ENCODE measurements at places on chromosomes 6 and 20.
A peak's percentile ranks its signal among the peaks of the same experiment; 100 is the strongest.

DNA sequence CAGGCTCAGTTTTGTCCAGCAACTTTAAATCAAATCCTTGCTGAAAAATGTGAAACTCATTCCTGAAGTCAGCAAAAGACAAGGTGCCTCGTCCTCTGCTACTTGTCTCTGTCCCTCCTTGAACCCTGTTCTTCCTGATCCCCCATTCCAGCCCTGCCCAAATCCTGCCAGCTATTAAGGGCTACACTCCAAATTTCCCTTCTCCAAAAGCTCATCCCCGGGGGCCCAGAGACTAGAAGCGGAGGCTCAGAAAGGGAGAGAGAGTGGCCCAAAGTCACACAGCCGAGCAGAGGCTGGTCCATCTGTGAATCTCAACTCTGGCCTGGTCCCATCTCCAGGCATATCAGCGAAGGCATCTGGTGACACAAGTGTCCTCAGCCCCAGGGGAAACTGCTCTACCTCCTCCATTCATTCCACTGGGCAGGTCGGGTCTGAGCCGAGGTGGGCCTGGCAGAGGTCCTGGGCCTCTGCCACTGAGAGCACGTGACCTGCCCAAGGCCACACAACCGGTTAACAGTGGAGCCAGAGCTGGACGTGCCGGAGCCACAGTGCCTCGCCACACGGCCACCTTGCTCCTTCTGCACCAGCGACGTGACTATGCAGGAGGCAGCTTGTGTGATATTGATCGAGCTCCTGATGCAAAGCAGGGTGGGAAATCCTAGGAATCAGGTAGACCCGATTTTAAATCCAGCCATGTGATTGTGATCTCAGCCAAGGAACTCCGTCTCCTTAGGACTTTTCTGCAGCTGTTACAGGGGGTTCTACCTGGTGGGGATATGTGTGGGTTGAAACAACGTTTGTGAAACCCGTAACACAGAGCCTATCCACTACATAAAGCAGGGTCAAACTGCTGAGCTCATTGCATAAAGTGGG lies 28.6 kb downstream of the NOL4L start:
- no peak overlapping the region for H3K4me3 ChIP-seq
- no peak for DNase-seq
- H3K4me1 ChIP-seq: peaks cover 24% of the 10 kb centered on the region

GRCh38 chr6:95660544-95660943 lies 83.2 kb downstream of the MANEA start:
- H3K4me3 ChIP-seq: no peak overlapping the region
- H3K4me1 ChIP-seq: no peaks in the 10 kb centered on the region
- no peak overlapping the region for H3K27ac ChIP-seq
- DNase-seq: no peak

DNA sequence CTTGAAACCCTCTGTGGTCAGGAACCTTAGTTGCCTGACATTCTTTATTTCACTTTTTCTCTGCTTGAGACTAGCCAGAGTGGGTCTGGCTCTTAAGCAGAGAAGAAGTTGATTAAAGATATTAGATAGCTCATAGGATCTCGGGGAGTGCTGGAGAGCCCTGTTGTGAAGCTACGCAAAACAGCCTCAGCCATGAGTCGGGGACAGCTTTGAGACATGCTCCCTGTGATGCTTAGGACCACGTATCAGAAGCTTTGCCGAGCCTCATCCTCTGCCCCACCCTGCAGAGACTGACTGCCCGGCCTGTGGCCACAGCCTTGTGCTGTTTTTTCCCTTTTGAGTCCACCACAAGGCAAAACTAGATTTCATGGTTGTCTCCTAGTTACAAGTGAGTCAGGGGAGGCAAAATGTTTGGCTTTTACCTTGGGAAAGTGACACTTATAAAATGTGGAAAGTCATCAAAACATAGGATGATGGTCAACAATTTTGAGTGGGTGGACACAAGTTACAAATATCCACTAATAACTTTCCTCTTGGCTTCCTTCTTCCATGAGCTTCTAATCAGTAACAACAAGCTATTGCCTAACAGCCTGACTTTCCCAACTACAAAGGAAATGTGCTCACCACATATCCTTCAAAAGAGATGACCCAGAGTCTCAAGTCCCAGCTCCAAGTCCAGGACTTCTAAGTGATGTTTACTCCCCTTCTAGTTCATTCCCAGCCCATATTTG lies 108.4 kb downstream of the JAG1 start:
- H3K4me1 ChIP-seq: no peaks in the 10 kb centered on the region
- H3K27me3 ChIP-seq: no peaks in the 10 kb centered on the region
- H3K36me3 ChIP-seq: peaks cover 4% of the 10 kb centered on the region
- H3K4me3 ChIP-seq: no peak overlapping the region
- H3K27ac ChIP-seq: peak overlapping the region; percentile 78

DNA sequence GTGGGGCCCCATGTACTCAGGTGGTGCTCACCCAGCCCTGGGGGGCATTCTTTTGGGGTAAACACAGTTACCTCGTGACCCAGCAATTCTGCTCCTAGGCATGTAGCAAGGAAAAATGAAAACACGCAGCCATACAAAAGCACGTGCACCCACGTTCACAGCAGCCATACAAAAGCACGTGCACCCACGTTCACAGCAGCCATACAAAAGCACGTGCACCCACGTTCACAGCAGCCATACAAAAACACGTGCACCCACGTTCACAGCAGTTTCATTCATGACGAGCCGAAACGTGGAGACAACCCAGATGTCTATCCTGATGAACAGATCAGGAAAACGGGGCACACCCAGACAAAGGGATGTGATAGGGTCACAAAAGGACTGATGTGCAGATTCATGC lies 57.1 kb downstream of the YTHDF1 start:
- no peak for DNase-seq
- H3K4me1 ChIP-seq: no peaks in the 10 kb centered on the region
- H3K27me3 ChIP-seq: peaks cover 8% of the 10 kb centered on the region
- H3K4me3 ChIP-seq: no peak overlapping the region
- no peaks in the 10 kb centered on the region for H3K36me3 ChIP-seq

DNA sequence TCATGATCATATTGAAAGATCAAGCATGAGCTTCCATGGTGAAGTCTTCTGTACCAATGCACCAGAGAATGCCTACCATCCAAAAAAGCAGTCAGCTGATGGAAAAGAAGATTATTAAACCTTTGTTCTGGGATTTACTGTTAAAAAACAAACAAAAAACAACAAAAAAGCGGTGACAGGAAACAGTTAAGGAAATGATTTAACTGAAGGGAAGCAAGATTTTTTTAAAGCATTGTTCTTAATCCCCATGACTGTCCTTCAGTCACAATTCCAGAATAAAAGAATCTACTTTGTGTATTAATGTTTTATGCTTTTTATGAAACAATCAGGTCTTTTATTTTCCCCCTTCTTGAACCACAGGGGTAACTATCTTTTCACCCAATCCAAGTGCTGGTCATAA lies 23.9 kb downstream of the FAM162B start:
- no peak overlapping the region for H3K4me3 ChIP-seq
- DNase-seq: no peak
- H3K27me3 ChIP-seq: no peaks in the 10 kb centered on the region
- H3K36me3 ChIP-seq: no peaks in the 10 kb centered on the region
- H3K4me1 ChIP-seq: no peaks in the 10 kb centered on the region
- no peak overlapping the region for H3K27ac ChIP-seq

GRCh38 chr6:14452567-14453527 lies 335.3 kb downstream of the CD83 start:
- H3K4me3 ChIP-seq: no peak overlapping the region
- DNase-seq: no peak
- no peaks in the 10 kb centered on the region for H3K4me1 ChIP-seq
- no peaks in the 10 kb centered on the region for H3K27me3 ChIP-seq

GRCh38 chr6:113871975-113872374 lies 14.8 kb downstream of the MARCKS start:
- peak; percentile 12 for DNase-seq
- H3K27me3 ChIP-seq: no peaks in the 10 kb centered on the region
- H3K4me1 ChIP-seq: no peaks in the 10 kb centered on the region
- H3K4me3 ChIP-seq: no peak overlapping the region

GRCh38 chr6:133632206-133632605 lies 256.7 kb upstream of the TCF21 start:
- H3K4me3 ChIP-seq: no peak overlapping the region
- H3K36me3 ChIP-seq: no peaks in the 10 kb centered on the region
- H3K27ac ChIP-seq: no peak overlapping the region
- DNase-seq: no peak
- H3K4me1 ChIP-seq: no peaks in the 10 kb centered on the region
- H3K27me3 ChIP-seq: no peaks in the 10 kb centered on the region

DNA sequence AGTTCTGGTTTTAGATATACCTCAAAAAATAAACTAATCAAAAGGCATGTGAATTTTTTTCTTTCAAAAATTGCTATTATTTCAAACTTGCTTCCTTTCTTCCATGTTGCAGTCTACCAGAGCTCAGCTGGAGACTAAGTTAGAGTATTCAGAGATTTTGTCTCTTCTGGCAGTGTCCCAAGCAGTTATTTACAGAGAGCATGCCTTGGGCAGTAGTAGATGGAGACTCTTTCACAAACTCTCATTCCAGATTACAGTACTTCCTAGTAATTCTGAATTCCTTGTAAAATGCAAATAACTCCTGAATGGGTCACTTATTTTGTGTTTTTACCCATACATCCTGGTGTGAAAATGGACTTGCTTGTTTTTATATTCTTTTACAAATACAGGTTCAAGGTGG lies 703.4 kb downstream of the EPHA7 start:
- no peaks in the 10 kb centered on the region for H3K27me3 ChIP-seq
- H3K36me3 ChIP-seq: no peaks in the 10 kb centered on the region
- no peak overlapping the region for H3K4me3 ChIP-seq
- no peaks in the 10 kb centered on the region for H3K4me1 ChIP-seq
- H3K27ac ChIP-seq: no peak overlapping the region

GRCh38 chr20:62412194-62413024 lies 5.3 kb upstream of the CABLES2 start:
- peak; percentile 98 for DNase-seq
- no peaks in the 10 kb centered on the region for H3K36me3 ChIP-seq
- H3K27me3 ChIP-seq: no peaks in the 10 kb centered on the region
- no peak overlapping the region for H3K4me3 ChIP-seq

DNA sequence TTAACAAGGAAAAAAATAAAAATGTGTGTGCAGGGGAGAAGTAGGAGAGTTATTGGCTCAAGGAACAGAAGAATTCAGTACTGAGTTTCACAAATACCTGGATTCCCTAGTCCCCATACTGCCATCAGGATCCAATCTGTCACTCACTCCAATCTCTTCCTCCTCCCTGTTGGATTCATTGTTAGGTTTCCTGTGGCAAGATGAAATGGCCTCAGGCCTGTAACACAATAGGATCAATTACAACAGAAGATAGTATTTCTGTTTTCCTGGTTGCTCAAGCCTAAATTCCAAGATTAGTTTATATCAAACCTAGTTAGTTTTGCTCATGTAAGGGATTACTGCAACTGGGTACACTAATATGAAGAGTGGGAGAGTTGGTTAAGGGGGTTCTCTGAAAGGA lies 24.4 kb downstream of the HCRTR2 start:
- DNase-seq: no peak
- H3K27me3 ChIP-seq: no peaks in the 10 kb centered on the region
- no peak overlapping the region for H3K27ac ChIP-seq
- no peak overlapping the region for H3K4me3 ChIP-seq
- no peaks in the 10 kb centered on the region for H3K4me1 ChIP-seq
- no peaks in the 10 kb centered on the region for H3K36me3 ChIP-seq

DNA sequence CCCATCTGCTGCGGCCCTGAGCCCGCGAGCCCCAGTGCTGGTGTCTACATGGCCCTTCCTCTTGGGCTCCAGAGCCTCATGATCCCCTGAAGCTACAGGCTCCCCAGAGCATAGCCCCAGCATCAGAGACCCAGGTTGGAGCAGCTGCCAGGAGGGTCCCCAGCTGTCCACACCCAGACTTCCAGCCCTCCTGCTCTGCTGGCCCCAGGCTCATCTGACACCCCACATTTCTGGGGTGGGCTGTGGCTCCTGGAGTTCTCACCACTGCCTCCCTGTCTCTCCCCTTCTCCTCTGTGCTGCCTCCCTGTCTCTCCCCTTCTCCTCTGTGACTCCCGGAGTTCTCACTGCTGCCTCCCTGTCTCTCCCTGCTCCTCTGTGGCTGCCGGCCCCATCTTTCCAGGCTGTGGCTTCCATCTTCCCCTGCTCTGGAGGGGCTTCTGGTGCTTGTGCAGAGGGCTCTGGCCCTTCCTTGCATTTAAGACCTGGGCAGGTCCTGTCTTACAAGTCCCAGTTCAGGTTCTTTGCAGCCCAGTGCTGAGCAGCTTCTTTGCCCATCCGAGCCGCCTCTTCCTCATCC lies 108.1 kb downstream of the ERMARD start:
- no peak overlapping the region for H3K4me3 ChIP-seq
- H3K27me3 ChIP-seq: no peaks in the 10 kb centered on the region
- H3K36me3 ChIP-seq: no peaks in the 10 kb centered on the region
- no peak overlapping the region for H3K27ac ChIP-seq
- DNase-seq: no peak

DNA sequence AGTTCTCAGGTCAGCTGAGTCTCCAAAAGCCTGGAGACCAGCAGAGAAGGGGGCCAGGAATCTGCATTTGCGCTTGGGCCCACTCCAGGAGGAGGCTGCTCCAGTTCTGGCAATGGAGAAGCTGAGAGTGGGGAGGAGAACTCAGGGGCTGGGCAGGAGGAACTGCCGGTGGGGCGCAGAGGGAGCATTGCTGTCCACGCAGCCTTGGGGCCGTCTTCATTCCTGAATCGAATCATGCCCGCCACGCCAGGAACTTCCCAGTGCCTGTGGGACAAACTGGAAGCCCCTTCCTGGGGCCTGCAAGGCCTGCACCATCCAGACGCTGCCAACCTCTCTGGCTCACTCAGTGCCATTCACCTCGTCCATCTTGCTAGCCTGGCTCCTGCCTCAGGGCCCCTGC lies 16.9 kb downstream of the RAB44 start:
- H3K27ac ChIP-seq: no peak overlapping the region
- H3K27me3 ChIP-seq: no peaks in the 10 kb centered on the region
- no peaks in the 10 kb centered on the region for H3K36me3 ChIP-seq
- no peaks in the 10 kb centered on the region for H3K4me1 ChIP-seq

DNA sequence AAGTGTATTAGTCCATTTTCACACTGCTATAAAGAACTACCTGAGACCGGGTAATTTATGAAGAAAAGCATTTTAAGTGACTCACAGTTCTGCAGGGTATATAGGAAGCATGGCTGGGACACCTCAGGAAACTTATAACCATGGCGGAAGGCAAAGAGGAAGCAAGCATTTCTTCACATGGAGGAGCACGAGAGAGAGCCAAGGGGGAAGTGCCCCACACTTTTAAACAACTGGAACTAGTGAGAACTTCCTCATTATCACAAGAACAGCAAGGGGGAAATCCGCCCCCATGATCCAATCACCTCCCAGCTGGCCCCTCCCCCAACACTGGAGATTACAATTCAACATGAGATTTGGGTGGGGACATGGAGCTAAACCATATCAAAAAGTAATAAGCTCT lies 28.3 kb upstream of the B3GAT2 start:
- H3K27ac ChIP-seq: no peak overlapping the region
- H3K4me1 ChIP-seq: no peaks in the 10 kb centered on the region
- H3K36me3 ChIP-seq: no peaks in the 10 kb centered on the region
- H3K4me3 ChIP-seq: no peak overlapping the region
- H3K27me3 ChIP-seq: no peaks in the 10 kb centered on the region
- no peak for DNase-seq

- no peak overlapping the region for H3K4me3 ChIP-seq
- H3K27ac ChIP-seq: no peak overlapping the region
- no peaks in the 10 kb centered on the region for H3K36me3 ChIP-seq
- peaks cover 4% of the 10 kb centered on the region for H3K4me1 ChIP-seq
These were observed 79.3 kb upstream of the GATA5 start for GRCh38 chr20:62554898-62555641.

- H3K27ac ChIP-seq: no peak overlapping the region
- no peaks in the 10 kb centered on the region for H3K27me3 ChIP-seq
- no peak overlapping the region for H3K4me3 ChIP-seq
- DNase-seq: no peak
- no peaks in the 10 kb centered on the region for H3K36me3 ChIP-seq
These were observed 132.2 kb downstream of the TAF4 start for GRCh38 chr20:61933481-61933950.

GRCh38 chr6:144063246-144063743 lies 32.1 kb downstream of the SF3B5 start:
- H3K36me3 ChIP-seq: no peaks in the 10 kb centered on the region
- H3K4me3 ChIP-seq: peak overlapping the region; percentile 86
- H3K27ac ChIP-seq: peak overlapping the region; percentile 96
- DNase-seq: no peak
